GM12865 (cell line): ENCODE measurements at places on chromosomes 1 and 21.

GRCh38 chr1:119968601-119969000, 72.3 kb upstream of the ADAM30 start:
- DNase-seq = no peak

GRCh38 chr1:94463765-94464330, 45.7 kb downstream of the ABCD3 start:
- peak; percentile 26 for DNase-seq

DNA sequence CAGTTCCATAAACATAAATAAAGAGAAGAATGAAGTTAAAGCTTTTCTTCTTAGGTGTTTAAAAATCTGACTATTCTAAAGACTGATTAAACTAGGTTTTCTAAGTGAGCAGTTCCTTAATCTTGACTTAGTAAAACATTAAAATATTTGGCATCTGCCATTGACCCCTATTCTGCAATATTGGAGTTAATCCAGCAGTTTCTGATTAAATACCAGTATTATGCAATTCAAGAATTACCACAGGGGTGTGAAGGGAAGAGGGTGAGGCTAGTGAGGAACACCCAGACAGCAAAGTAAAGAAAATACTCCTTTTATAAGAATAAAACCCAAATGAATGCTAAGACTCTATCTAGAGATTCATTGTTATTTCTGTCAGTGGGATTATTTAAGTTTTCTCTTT, 40.9 kb downstream of the CLIC4 start:
- DNase-seq = no peak

- peak; percentile 38 for DNase-seq
These were observed 11.4 kb upstream of the MNDA start for GRCh38 chr1:158819461-158820443.

GRCh38 chr1:20684651-20685050, 23.5 kb upstream of the DDOST start:
- DNase-seq = no peak

DNA sequence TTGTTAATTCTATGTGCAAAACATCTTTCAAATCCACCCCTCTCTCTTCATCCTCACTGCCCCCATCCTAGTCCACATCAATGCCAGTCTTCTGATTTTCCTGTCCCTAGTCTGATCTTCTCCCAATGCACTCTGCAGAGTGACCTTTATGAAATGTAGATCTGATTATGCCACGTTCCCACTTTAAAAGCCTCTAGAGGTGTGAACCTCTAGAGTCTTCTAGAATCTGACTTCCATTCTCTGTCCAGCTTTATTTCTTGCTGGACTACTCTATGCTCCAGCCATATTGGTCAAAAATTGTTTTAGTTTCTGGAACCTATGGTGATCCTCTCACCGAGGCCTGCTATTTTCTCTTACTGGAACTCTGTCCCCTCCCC, 32.5 kb downstream of the ZNF648 start:
- DNase-seq = no peak

DNA sequence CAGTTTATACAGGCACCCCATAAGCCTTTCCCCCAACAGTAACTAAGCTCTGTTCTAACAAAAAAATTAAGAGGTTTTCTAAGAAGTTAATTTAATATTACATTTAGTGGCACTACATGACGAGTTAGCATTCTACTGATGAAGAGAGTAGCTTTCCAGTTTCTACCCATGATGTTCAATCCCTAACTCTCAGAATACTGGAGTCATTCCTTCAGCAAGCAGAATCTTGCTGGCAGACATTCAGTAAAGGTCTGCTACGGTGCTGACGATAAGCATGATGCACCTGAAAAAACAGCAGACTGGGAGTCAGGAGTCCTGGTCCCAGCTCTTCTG, 24.5 kb downstream of the SRSF4 start:
- DNase-seq = no peak

DNA sequence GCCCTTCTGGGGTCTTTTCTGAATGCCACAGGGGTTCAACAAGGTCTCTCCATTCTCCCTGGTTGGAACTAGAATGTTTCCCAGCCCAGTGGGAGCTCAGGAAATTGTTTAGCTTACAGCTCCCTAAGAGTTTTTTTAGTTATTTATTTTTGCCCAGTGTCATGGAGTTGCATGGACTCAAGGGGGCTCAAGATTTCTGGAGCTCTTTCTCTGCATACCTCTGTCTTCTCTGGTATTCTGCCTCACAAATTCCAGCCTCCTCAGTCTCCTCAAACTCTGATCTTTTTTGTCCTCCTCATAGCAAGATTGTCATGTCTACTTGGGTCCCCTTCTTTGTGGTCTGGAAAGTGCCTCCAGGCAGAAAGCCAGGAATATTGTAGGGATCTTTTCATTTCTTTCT, 15.9 kb upstream of the PPP2R5A start:
- no peak for DNase-seq

GRCh38 chr1:46005594-46005993, 126.8 kb downstream of the PIK3R3 start:
- no peak for DNase-seq

DNA sequence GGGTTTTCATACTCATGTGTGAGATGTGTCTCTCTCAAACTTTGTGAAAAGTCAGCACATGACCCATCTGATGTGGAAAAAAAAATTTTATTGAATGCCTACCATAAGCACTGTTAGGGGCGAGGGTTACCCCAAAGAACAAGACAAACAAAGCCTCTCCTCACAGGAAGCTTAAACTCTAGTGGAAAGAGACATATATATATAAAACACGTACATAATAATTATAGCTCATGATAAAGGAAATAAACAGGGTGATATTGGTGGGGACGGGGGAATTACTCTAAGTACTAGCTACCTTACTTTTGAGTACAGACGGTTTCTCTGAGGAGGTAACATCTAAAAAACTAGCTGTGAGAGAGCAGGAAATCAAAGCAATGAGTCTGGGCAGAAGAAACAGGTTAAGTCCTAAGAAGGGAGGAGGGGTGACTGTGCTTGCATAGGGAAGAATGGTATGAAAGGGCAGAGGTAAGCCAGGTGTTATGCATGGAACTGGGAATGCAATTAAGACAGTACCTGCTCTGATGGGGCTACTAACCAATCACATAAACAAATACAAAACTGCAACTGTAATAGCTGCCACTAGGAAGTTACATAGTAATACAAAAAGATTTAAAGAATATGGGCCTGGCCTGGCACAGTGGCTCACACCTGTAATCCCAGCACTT, 4.5 kb downstream of the LIN9 start:
- no peak for DNase-seq

GRCh38 chr1:119332622-119333021, 36.0 kb upstream of the HAO2 start:
- no peak for DNase-seq

- no peak for DNase-seq
These were observed 314 bp downstream of the DPH5 start for GRCh38 chr1:101025283-101025656.

DNA sequence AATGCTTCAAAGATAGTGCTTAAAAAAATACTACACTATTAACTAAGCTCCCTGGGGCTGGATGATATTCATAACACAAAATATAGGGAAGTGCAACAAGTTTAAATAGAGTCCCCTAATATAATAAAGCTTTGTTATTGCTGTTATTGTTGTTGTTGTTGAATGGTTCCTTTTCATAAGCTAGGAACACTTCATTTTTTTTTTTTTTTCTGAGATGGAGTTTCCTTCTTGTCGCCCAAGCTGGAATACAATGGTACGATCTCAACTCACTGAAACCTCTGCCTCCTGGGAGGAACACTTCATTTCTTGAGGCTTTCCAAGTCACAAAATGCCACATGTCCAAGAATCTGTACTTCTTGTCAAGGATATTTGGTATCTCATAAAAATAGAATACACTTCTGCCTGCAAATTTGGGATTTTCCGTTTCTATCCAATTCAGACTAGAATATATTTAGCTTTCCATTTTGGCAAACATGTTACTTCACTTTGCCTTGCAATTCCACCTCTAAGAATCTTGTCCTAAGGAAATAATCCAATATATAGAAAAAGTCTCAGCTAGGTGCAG, 21.1 kb downstream of the WDR47 start:
- DNase-seq = no peak

DNA sequence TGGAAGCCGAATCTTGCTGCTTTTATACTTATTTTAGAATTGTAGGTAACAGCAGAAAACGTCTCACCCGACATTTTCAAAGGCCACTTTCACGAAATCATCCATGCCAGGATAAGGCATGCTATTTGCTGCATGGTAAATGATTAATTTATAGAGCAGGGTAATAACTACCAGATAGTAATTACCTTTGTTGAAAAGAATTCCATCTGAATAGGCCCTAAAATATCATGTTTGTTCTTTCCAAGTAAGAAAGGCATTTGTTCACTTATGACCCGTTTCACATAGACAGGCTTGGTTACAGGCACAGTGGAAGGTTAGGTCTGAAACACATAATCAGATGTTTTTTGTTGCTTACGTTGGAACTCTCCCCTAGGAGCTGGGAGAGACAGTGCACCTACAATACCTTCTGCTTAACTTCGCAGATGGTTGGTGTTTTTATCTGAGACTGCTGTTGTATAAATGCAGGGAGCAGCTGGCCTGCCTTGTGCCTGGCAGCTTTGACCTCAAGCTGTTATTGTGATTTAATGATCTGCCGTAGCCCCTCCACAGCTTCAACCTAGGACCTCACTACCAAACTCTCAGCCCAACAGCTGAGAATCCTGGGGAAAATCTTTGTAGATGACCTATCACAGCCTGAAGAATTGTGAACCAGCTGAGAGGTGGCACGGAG, 1.6 kb downstream of the SLC44A3 start:
- no peak for DNase-seq

GRCh38 chr1:53116307-53116810, 26.1 kb downstream of the SLC1A7 start:
- no peak for DNase-seq

GRCh38 chr1:232704694-232705680, 75.1 kb upstream of the SIPA1L2 start:
- DNase-seq = no peak

GRCh38 chr21:14526836-14527695, 19.0 kb downstream of the SAMSN1 start:
- no peak for DNase-seq

- DNase-seq = no peak
These were observed 51.2 kb downstream of the EXO1 start for GRCh38 chr1:241899210-241899609.

GRCh38 chr1:221672239-221672645, 69.6 kb downstream of the DUSP10 start:
- DNase-seq = no peak
